ENCODE measurements at places on chromosomes 3 and 15.

DNA sequence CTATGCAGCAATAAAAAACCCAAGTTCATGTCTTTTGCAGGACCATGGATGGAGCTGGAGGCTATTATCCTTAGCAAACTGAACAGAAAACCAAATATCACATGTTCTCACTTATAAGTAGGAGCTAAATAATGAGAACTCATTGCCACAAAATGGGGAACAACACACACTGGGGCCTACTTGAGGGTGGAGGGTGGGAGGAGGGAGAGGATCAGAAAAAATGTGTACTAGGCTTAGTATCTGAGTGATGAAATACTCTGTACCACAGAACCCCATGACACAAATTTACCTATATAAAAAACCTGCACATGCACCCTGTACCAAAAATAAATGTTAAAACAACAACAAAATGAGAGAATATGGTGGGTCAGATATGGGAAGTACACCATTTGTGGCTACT lies 49.6 kb upstream of the AADACL2 start:
- DNase-seq: no peak

DNA sequence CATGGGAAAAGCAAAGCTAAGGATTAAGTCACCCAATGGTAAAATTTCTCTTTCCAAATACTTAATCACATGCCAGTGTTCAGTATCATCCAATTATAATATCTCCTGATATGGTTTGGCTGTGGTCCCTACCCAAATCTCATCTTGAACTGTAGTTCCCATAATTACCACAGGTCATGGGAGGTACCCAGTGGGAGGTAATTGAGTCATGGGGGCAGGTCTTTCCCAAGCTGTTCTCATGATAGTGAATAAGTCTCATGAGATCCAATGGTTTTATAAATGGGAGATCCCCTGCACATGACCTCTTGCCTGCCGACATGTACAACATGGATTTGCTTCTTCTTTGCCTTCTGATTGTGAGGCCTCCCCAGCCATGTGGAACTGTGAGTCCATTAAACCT lies 26.1 kb upstream of the NMB start:
- no peak for DNase-seq

DNA sequence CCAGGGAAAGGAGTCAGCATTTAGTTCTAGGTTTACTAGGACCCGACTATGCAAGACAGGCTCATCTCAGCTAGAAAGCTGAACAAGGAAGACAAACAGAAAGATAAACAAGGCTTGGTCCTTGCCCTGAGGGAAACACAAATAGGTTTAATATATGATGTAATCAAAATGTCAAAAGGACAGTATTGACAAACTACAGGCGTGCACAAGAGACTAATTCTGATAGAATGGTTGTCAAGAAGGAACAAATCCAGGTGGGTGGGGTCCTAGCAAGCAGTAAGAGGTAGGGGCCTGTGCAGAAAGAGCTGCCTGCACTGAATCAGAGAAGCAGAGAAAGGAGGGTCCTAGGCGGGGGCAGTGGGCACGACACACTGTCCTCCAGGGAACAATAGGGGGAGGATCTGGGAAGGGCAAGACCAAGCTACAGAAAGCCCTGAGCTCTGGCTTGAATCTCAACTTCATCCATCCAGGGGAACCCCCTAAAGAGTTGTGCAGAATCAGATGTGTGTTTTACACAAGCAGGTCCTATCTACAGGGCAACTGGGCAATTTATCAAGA lies 23.4 kb downstream of the RFTN1 start:
- DNase-seq: no peak

- DNase-seq: no peak
Observed at GRCh38 chr3:193982258-193982659, 153.7 kb upstream of the HES1 start.

DNA sequence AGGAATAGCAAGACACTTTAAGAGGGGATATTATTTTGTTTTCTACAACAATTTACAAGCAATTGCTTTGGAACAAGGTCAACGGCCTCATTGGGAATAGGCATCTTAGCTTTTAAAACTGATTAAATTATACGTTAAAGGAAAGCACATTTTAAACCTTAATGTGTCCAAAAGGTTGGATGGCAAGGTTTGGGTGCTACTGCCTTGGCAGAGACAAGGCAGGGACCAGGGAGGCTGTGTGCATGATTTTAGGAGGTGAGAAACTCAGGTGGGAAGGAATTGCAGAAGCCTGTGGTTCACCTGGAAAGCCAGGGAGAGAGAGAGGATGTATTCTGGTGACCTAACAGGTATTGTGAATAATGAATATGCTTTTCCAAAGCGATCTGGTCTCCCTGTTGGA lies 54.3 kb downstream of the TGFBR2 start:
- DNase-seq: no peak

- DNase-seq: no peak
Observed at GRCh38 chr15:27095886-27096624, 125.1 kb downstream of the GABRG3 start.

DNA sequence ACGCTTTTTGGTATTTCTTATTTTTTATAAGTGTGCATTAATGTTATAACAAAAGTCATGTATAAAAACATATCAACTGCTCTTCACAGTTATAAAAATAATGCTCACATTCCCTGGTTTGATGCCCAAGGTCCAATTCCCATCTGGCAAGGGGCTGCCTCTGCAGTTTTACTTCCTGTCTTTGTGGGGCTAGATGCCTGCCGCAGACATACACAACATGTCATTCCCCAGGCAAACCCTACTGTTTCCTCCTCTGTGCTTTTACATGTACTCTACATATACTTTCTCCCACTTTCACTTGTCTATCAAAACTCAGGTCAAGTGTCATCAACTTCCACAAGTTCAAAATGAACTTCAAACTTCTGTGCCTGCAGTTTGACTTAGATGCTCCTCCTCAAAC lies 60.5 kb upstream of the ETV5 start:
- DNase-seq: no peak

GRCh38 chr15:85754989-85755388 lies 39.7 kb downstream of the KLHL25 start:
- no peak for DNase-seq

GRCh38 chr3:173531602-173532001 lies 134.1 kb downstream of the NLGN1 start:
- no peak for DNase-seq

DNA sequence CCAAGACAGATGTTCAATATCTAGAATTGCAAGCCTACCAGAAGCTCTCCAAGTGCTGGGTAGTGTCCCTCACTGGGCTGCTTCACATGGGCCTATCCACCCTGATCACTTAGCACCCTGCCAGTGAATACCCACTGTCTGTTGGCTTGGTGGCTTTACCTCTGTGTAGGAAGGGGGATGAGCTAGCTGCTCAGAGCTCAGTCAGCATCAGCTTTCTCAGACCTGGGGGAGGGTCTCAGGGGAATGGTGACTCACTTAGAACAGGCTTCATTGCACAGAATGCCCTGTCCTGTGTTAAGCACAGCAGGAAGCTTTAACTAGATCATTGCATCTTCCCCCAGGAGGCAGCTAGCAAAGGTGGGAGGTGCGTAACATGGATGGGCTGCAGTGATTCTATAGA lies 209.8 kb downstream of the PDCD6IP start:
- DNase-seq: no peak

- no peak for DNase-seq
Observed at GRCh38 chr3:30317561-30317960, 288.8 kb upstream of the TGFBR2 start.

- DNase-seq: no peak
Observed at GRCh38 chr3:21914451-21914850, 163.4 kb upstream of the ZNF385D start.

DNA sequence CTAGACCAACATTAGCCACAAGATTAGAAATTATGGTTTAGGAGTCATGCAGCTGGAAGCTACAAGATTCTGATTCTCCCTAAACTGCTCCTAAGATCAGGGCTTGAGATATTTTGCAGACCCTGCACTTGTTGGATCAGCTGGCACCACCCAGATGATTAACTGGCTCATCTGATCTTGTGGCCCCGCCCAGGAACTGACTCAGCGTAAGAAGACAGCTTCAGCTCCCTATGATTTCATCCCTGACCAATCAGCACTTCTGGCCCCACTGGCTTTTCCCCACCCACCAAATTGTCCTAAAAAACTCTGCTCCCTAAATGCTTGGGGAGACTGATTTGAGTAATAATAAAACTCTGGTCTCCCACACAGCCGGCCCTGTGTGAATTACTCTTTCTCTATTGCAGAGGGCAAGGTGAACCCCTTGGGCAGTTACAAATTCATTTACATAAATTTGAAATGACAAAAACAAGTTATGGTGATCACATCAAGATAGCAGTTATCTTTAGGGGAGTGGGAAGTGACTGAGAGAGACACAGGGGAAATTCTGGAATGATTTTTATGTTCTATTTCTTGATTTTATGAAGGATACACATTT lies 76.5 kb downstream of the CD200R1L start:
- no peak for DNase-seq

GRCh38 chr3:111299192-111299615 lies 227.6 kb downstream of the NECTIN3 start:
- no peak for DNase-seq

GRCh38 chr3:168585544-168585943 lies 489.8 kb upstream of the GOLIM4 start:
- DNase-seq: no peak

DNA sequence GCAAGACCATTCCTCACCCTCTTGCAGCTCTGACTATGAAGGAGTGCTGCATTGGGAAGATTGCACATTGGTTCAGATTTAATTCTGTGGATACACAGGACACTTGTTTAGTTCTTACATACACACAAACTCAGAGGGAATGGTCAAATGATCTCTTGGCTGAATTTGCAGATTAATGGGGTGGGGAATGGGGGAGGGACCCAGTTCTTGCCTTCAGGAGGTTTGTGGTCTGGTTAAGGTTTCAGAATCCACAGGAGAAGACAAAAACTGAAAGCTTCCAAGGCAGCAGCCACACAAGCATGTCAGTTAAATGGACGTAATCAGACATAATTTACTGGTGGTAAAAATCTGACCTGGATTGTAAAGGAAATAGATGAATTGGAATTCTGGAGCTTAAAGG lies 257.1 kb upstream of the ROPN1 start:
- no peak for DNase-seq

- DNase-seq: no peak
Observed at GRCh38 chr3:35745802-35746484, 106.6 kb downstream of the ARPP21 start.

- no peak for DNase-seq
Observed at GRCh38 chr15:92979011-92979701, 79.0 kb downstream of the CHD2 start.

DNA sequence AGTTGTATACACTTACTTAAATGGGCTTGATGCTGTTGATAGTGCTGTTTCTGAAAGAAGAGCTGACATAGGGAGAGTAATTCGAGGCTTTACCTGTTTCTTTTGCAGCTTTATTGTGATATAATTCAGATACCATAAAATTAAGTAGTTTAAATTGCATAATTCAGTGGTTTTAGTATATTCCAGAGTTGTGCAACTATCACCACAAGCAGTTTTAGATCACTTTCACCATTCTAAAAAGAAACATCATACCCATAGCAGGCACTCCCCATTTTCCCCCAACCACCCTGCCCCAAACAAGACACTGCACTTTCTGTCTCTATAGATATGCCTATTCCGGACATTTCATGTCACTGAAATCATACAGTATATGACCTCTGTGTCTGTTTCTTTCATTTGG lies 98.5 kb downstream of the MTHFS start:
- DNase-seq: no peak

DNA sequence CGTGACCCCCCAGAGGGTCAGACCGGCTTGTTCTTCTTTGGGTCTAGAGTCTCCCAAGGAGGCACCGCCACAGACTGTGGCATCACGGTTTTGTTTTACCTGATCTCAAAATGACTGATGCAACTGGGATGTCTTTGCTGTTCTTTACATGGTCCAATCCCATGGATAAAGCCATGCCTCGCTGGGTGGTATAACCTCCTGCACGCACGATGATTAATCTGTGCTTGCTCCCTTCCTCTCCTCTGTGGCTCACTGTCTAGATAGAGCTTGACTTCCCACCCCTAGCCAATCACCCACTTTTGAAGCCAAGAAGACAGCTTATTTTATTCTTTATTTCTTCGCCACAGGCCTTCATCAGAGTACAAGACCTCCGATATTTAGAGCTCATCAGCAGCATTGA lies 36.6 kb upstream of the RHO start:
- no peak for DNase-seq

DNA sequence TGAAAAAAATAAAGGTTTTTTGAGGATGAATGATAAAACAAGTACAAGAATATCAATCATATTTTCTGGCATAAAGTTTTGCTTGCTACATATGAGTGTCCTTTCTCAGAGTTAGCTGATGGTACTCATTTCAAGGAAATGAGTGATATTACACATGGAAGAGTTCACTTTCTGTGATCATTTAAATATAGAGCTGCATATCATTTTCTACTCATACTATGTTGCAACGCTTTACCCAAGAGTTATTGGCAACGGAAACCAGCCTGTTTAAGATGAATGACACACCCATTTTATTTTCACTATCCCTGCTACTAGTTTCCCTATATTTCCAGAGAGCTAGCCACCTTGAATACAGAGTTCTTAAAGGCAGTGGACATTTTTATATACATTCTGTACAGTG lies 35.4 kb upstream of the RBMS3 start:
- no peak for DNase-seq

- no peak for DNase-seq
Observed at GRCh38 chr3:9213019-9213634, 36.3 kb downstream of the SRGAP3 start.

GRCh38 chr15:74174219-74174957 lies 878 bp downstream of the ISLR start:
- no peak for DNase-seq

DNA sequence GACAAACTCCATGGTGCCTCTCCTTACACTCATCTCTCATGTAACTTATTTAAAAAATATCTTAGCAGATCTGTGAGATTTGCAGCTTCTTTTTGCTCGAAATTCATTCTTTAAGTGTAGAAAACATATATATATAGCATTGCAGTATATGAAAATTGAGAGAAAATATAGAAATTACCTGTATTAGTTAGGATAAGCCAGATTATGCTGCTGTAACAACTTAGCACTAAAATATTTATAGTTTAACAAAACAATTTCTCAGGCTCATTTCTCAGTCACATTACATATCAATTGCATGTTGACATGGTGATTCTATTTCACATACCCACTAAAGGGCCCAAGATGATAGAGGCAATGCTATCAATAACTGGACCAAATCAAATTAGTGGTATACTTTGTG lies 54.7 kb downstream of the NR2F2 start:
- DNase-seq: no peak

- DNase-seq: no peak
Observed at GRCh38 chr3:161498259-161498921, 1.8 kb downstream of the OTOL1 start.

DNA sequence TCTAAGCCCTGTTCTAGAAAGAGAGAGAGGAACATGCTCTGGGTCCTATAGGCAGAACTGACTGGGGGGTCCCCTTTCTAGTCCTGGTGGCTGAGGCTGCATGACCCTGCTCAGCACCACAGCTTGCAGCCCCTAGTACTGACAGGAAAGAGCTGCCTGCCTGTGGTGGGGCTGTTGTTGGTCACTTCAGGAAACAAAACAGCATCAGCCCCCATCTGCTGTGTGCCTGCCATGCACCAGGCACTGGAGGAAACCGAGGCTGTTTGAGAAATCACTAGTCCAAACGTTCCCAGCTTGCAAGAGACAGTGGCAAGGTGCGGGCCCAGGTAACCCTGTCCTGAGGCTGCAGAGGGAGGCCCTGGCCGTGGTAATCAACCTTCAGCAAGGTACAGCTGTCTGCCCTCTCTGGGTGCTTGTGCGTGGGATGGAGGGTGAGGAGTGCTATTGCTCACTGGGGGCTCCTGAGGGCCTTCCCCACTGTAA lies 90.6 kb downstream of the IQSEC1 start:
- DNase-seq: no peak

GRCh38 chr3:105653166-105653565 lies 215.6 kb downstream of the CBLB start:
- DNase-seq: no peak

All from KG1 (cell line).